ENCODE measurements at places on chromosomes 3 and 15.

DNA sequence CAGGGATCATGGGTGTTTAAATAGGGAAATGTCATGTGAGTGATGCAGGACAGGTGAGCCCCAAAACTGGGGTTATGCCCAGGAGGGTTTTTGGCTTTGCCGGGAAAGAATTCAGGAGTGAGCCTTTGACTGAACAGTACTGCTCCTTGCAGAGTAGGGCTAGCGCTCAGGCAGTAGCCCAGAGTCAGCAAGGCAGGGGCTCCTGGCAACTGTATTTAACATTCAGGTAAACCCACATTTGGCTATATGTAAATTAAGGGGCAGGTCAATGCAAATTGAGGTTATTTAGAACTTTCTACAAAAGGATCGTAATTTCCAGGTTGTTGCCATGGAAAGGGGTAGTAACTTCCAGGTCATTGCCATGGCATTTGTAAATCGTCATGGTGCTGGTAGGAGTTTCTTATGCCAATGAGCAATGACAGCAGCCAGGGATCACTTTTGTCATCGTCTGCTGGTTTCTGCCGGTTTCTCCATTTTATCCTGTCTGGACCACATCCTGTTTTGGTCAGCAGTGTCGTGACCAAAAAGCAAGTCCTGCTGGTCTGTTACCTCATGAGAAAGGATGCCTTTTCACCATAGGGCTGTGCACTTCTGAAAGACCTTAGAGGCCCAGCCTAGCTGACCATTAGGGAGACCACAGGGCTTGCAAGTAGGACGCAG, 24.3 kb downstream of the MTHFS start:
- peak; percentile 46 for DNase-seq

DNA sequence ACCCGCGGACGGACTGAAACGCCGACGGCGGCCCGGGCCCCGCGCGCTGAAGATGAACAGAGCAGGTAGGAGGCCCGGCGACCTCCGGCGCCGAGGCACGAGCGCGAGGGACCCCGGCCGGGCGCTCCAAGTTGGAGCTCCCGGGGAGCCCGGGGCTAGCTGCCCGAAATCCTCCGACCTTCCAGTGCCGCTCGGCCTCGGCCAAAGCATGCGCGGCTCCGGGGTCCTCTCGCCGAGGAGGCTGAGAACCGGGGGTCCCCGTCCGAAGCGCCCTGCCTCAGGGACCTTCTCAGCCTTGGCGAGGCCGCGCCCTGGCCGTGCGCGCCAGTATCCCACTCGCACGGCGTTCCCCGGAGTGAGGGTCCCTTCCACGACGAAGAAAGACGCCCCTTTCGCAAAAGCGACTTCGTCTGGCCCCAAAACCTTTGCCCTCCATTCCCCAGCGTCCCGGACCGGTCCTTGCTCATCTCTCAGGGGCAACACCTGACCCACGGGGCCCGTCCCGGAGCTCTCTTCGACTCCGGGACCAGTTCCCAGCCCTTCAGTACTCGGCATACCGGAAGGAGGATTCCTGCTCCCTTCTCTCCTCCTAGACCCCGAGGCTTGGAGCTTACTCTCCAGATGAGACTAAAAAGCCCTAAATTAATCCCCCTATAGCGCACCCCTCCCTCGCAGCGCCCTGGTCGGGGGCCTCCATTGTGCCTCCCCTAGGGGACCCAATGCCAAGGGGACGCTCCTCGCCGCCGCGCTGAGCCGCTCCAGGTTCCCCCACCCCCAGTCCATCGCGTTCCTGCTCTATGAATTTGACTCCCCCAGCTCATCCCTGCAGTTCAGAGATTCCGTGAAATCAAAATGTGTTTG, 7.7 kb upstream of the FGD5 start:
- no peak for DNase-seq

DNA sequence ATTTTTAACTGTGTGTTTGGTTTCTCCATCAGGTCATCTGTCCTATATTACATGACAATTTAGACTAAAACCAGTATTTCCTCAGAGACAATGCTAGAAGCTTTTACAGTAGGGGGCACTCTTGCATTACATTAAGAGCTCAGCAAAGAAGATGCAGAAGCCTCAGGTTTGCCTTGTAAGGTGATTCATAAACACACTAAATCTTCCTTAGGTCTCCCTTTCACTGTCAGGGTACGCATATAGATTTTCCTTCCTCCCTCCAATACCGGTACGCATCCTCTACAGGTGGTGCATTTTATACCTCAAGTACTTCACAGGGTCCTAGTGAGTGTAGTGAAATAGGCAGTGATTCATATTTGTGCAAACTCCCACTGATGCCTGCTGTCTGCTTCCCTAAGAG, 46.5 kb downstream of the CD86 start:
- peak; percentile 90 for DNase-seq

- no peak for DNase-seq
Measured at GRCh38 chr3:45631486-45631885, 36.9 kb downstream of the LIMD1 start.

GRCh38 chr3:142225885-142226215, 465 bp upstream of the GK5 start:
- no peak for DNase-seq

GRCh38 chr3:146078031-146078430, 83.0 kb downstream of the PLOD2 start:
- DNase-seq = no peak

DNA sequence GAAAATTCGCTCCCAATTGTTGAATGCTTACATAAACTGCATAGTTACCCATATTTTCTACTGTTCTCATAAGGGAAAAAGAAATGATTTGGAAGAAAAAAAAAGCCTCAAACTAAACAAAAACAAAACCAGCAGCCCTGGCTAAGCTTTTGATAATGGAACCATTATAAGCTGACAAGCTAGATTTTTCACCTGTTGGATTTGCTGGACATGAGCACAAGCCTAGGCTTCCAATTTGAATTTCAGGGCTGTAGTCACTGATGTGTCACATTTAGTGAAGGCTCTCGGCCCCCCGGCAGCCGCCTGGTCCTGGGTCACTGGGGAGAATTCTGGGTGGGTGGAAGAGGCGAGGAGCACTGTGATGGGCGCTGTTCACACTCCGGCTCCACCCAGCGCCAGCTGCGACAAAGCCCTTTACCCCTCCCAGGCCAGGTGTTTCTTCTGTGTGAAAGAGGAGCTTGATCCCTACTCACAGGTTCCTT, 4.6 kb downstream of the FBXL22 start:
- DNase-seq = no peak

DNA sequence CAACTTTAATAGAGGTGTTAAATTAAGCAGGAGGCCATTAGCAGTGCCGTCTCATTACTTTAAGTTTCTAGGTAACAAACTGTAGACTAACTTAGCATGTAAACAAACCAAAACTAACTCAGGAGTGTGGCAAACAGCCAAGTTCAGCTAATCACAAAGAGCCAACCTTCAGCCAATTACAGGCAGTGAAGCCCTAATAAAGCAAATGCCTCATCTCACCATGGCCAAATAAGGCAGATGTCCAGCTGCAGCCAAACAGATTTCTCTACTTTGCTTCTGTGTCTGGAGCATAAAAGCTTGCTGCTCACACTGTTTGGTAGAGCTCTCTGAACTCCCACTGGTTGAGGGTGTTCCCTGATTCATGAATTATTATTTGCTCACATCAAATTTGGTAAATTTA, 835.4 kb upstream of the GBE1 start:
- no peak for DNase-seq

DNA sequence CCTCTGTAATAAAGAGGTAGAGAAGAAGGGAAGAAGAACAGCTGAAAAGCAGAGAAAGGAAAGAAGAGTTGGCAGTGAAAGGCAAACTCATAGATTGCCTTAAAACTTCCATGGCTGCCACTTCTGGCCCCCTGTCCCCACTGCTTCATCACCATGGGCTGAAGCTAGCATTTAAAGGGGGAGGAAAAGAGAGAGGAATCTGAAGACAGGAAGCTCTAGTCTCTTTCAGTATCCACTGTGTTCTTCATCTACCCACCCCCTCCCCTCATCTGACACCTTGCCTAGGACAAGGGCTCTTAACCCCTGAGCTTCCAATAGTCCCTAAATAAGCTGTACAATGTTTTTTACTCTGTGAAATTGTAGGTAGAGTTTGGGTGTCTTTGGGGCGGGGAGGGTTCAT, 60.6 kb downstream of the ALCAM start:
- DNase-seq = no peak

DNA sequence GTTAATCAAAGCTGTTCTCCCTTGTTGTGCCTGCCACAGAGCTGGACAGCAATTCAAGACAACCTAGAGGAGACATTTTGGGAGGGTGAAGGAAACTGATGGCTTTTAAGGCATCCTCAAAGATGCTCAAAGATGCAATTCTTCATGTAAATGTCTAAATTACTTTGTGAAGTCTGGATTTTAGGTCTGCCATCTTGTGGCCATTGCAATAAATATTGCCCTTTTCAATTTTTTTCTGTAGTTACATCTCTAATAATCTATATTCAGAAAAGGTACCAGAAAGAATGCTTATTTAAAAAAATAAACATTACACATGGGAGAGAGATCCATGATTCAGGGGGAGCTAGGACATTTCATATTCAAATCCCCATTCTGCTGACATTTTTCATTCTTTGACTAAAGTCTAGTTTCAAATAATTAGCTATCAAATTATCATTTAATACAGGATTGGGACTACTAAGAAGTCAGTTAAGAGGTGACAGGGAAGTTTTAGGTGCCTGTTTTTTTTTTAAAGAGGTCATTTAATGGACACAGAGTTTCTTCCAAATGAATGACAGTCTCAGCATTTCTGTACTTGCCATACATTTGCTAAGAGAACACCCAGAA, 259.8 kb upstream of the WNT5A start:
- no peak for DNase-seq

DNA sequence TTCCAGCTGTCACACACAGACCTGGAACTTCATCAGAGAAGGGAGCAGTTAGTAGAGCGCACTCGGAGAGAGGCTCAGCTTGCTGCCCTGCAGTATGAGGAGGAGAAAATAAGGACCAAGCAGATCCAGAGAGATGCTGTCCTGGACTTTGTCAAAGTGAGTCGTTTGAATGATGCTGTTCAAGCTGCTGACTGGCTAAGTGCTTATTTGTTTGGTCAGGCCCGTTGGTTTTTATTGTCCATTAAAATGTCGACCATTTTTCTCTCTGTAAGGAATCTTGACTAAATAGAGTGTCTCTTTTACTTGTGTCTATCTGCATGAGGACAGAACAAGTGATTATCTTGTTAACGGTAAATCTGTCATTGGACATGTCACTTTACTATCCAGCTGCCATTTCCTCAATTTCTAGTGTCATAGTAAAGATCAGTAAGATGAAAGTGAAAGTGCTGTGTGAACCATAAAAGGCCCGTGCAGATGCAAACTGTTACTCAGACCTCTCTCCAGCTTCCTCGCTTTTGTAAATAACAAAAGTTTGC, 56.9 kb downstream of the LRCH3 start:
- peak; percentile 71 for DNase-seq

DNA sequence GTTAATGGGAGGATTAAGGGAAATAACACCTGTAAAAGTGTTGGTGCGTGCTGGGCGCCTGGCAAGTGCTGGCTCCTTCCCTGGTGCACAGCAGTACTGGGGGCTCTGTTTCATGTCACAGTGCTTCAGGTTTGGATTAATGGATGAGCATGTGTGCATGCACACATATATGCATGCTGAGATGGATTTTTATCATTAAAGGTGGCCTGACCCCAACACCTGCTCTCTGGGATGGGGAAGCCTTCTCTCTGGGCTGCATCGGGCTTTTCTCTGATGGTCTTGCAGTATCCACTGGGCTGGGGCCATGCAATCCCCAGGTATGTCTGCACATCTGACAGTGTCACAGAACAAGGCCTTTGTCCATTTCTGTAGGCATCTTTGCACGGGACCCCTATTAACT, 127.5 kb upstream of the PLXNA1 start:
- DNase-seq = no peak

GRCh38 chr3:22704166-22704565, 499.0 kb upstream of the UBE2E2 start:
- DNase-seq = no peak

GRCh38 chr3:10602271-10602670, 96.9 kb upstream of the ATP2B2 start:
- DNase-seq = no peak

GRCh38 chr15:77387365-77388105, 32.4 kb downstream of the PEAK1 start:
- no peak for DNase-seq

DNA sequence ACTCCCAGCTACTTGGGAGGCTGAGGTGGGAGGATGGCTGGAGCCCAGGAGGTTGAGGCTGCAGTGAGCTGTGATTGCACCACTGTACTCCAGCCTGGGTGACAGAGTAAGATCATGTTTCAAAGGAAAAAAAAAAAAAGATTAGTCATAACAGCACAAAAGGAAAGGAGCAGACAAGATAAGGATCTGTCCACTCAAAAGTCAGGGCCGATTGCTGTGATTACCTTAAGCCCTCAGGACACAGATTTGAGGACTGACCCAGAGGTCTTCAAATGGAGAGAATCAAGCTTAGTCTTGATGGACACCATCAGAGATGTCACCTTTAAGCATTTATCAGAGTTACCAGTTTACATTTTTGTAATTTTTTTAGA, 23.9 kb upstream of the HEG1 start:
- no peak for DNase-seq

DNA sequence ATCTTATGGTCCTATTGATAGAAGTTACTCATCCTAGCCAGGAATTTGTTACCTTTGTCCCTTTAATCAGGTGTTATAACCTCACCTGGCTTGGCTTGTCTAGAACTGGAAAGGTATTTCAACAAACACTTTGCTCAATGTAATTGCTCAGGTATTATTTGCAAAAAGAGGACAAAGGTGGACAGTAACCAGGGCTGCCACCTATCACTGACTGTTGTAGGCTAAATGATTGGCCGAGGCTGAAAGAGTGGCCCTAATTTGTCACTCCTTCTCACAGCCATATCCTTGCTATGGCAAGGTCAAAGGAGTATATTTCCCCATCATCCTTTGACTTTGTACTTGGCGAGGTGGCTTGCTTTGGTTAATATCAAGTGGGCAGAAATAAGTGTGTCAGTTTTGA, 2.7 kb upstream of the SELENOS start:
- DNase-seq = no peak

Measured in activated CD4-positive, alpha-beta T cell treated with anti-CD3 and anti-CD28 coated beads, Interleukin-2, Interleukin-4, amounts not matched to agents 100 ng/mL and 50 ng/mL, durations not matched to agents 16 hours and 8 hours (primary cell).